ENCODE measurements at places on chromosomes 13 and 19. TPM values are rescaled to one million over a fixed set of nuclear protein-coding genes. Genes with fewer than 3 reads are reported as not detected.

The LHB gene
- polyA plus RNA-seq: 54.4 TPM

- no peak for DNase-seq
These were observed 809.4 kb upstream of the MIR17HG start for GRCh38 chr13:90538063-90538462.

The ZNF540 gene
- 5.5 TPM for polyA plus RNA-seq

DNA sequence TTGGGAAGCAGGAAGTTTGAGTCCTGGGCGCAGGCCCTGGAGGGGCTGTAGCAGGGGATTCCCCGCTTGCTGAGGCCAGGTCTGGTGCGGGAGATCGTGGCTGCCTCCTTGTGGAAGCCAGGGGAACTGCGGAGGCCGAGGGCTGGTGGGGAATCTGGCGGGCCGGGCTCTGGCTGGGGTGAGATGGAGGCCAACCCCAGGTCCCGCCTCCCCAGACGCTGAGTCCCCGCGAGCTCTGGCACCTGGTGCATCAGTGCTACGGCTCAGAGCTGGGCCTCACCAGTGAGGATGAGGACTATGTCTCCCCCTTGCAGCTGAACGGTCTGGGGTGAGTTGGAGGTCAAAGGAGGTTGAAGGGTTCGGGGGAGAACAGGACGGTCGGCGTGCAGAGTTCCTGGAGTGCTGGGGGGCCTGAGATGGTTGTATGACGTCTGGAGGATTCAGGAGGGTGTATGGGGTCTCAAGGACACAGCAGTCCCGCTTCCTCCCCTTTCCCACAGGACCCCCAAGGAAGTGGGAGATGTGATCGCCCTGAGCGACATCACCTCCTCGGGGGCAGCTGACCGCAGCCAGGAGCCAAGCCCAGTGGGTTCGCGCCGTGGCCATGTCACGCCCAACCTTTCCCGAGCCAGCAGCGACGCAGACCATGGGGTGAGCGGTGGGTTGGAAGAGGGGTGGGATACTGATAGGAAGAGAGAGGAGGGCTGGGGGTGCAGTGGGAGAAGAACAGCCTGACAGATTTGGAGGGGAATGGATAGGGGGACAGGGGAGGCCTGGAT, 13.1 kb downstream of the GRAMD1A start:
- peak; percentile 79 for DNase-seq

DNA sequence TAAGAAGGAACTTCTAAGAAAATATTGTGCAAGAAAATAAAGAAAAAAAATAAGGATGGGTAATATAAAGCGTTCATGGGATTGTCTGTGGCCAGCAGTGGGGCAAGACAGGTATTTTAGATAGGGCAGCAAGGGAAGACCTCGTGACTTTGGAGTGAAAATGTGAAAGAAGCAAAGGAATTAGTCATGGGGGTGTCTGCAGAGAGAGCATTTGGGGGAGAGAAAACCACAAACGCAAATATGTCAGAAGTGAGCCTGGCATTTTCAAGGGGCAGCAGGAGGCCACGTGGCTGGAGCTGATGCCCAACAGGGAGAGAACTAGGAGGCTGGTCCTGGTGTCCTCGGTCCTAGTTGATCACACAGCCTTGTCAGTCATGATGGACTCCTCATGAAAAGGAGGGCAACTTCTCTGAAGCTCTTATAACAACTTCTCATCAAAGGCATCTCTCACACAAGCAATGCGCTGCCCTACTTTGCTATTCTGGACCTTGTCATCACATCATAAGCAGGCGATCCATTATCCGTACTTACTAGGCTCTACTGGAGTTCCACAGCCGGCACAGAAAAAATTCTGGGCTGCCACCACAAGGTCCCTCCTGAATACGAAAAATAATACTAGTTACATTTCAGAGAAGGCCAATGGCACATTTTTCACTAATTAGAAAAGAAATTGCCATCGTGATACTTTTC, 31.0 kb downstream of the RUBCNL start:
- DNase-seq: no peak

- DNase-seq: no peak
These were observed 29.9 kb upstream of the RNF113B start for GRCh38 chr13:98206946-98207345.
